ENCODE measurements at places on chromosomes 13 and 19.

GRCh38 chr13:78625384-78625783 is 22.0 kb upstream of the POU4F1 start:
- DNase-seq, result no peak

DNA sequence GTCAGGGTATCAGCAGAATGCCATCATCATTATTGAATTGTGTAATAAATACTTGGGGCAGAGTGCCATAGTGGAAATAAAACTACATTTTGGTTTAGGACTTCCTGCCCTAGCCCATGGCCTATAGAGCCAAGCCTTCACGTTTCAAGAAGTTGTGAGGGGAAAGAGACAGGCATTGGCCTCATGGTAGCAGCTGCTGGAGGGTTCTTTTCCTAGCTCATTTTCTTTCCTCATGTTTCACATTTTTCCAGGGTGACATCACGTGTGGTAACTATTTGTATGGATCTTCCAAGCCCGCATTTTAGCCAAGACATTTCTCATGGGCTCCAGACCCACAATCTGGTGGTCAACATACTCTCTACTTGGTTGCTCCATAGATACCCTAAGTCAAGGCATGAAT is 80.4 kb downstream of the LRCH1 start:
- no peak for DNase-seq

DNA sequence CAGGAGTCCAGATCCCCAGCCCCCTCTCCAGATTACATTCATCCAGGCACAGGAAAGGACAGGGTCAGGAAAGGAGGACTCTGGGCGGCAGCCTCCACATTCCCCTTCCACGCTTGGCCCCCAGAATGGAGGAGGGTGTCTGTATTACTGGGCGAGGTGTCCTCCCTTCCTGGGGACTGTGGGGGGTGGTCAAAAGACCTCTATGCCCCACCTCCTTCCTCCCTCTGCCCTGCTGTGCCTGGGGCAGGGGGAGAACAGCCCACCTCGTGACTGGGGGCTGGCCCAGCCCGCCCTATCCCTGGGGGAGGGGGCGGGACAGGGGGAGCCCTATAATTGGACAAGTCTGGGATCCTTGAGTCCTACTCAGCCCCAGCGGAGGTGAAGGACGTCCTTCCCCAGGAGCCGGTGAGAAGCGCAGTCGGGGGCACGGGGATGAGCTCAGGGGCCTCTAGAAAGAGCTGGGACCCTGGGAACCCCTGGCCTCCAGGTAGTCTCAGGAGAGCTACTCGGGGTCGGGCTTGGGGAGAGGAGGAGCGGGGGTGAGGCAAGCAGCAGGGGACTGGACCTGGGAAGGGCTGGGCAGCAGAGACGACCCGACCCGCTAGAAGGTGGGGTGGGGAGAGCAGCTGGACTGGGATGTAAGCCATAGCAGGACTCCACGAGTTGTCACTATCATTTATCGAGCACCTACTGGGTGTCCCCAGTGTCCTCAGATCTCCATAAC is at the start of gene APOE:
Gene APOE, plus strand, starts transcription at position 360 of the 724 bp plus-strand sequence. CDS start 829 bp downstream, outside the sequence.
- no peak for DNase-seq

DNA sequence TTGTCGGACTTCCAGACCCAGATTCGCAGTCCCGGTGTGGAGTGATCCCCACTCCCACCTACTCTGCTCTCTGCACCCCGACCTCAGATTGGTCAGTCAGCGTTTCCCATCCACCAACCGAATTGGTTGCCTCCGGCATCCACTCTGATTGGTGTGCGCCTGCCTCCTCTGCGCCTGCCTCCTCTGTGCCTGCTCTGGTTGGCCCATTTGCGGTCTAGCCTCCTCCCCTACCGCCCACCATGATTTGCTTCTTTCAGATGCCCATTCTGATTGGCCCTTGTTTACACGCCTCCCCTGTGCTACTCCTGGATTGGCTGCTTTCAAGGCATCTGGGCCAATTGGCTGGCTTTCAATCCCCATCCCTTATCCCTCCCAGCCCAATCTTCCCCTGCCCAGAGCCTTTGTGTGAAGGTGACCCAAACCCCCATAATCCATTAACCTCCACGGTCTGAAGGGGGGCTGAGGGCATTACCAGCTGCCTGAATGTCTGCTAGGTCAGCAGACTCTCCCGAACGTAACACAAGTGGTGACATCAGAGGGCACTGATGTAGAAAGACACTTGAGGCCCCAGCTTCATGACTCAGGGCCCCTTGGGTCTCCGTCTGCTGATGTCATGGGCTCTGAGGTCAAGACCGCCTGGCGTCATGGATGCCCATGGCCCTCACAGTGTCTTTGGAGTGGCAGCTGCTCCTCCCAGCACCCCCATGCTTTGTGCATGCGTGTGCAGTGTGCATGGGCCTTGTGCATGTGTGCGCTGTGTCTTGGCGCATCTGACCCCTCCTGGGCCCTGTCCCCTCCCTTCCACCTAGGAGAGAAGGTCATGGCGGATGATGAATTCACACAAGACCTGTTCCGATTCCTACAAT is 80.4 kb downstream of the MAP4K1 start:
- DNase-seq, result no peak

DNA sequence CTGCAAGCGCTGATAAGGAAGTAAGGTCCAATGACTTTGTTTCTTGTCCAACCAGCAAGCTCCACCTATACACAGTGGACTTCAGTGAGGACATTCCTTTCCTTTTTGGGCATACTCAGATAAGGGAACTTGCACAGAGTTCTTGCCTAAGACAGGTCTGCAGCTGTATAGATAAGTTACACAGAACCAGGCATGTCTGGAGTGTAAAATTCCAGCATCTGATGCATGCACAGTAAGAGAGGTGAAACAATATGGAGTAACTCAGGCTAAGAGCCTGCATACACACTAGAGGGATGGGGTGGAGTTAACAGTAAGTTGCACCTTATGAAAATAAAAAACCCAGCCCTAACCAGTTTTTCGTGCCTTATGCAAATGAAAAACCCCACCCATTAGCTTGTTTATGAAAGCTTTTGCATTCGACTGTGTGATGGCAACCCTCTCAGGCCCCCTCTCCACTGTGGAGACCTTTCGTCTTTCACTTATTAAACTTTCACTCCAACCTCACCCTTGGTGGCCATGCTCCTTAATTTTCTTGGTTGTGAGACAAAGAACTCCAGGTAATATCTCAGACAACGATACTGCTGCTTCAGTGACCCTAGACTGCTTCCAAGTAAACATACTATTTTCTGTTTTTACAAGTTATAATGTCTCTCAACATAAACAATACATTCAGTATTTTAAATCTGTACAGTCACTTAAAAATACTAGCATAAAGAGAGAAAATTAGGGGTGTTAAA is 2859.0 kb upstream of the PCDH20 start:
- DNase-seq, result no peak

- no peak for DNase-seq
Observed at GRCh38 chr13:44434766-44435141, 61.1 kb downstream of the SERP2 start.

- DNase-seq, result no peak
Observed at GRCh38 chr13:109275852-109276251, 510.5 kb downstream of the IRS2 start.

DNA sequence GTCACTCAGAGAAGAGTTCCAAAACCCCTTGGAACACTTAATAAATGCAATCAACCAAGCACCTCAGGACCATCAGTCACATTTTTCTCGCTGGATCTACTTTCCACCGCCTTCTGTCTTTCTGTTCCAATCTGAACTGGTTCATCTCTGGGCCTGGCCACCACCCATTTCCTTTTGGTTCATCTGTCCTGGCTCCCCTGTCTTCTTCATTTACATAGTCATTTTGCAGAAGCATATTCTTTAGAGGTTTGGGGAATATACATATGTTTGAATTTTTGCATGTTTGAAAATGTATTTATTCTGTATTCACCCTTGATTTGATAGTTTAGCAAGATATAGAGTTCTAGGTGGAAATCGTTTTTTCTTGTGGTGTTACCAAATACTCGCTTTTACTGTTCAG is 188.2 kb downstream of the MTUS2 start:
- DNase-seq, result no peak

DNA sequence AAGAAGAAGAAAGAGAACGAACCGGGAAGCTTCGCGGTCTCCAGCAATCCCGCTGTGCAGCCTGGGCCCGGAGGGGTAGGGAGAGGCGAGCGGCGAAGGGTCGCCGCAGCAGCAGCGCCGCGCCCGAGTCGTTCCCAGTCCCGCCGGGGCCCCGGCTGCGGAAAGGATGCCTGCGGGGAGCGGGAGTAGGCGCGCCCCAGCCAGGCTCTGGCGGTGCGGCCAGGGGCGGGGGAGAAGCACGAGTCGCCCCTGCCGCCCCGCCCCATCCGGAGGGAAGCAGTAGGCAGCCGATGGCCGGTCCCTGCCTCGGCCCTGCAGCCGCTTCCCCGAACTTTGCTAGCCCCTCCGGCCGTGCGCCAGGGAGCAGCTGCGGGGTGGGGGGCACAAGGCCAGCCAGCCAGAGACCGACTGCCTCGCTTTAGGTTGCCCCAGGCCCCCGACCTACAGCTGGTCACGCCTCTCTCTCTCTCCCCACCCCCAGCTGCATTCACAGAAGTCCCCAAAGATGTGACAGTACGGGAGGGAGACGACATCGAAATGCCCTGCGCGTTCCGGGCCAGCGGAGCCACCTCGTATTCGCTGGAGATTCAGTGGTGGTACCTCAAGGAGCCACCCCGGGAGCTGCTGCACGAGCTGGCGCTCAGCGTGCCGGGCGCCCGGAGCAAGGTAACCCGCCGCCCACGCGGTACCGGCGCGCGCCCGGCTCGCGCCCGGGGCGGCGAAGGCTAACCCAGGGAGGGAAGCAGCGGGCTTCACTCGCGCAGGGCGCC is 1.1 kb downstream of the VSTM2B start:
- DNase-seq, result no peak

GRCh38 chr19:51203916-51204315 is 21.0 kb upstream of the CD33 start:
- DNase-seq, result no peak

Data from mesothelial cell of epicardium (in vitro differentiated cells).